ENCODE measurements at places on chromosomes 2 and 18.

- DNase-seq = no peak
Measured at GRCh38 chr2:215615067-215615802, 179.4 kb upstream of the FN1 start.

- DNase-seq = no peak
Measured at GRCh38 chr2:108224022-108224421, 15.7 kb upstream of the SULT1C3 start.

DNA sequence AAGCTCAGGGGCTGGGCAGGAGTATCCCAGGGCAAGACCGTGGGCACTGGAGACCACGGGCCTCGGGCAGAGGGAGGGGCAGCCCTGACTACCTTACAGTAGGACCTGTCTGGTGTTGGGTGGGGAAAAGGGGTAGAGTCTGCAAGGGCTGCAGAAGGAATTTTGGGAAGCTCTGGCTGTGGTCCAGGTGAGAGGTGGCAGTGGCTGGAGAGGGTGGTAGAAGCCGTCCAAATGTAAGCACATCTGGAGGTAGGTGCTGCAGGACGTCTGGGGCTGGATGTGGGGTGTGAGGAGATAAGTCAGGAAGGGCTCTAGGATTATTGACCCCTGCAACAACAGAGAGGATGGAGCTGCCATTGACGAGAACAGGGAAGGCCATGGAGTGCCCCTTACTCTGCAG is 486.7 kb downstream of the EIPR1 start:
- DNase-seq = no peak

- no peak for DNase-seq
Measured at GRCh38 chr18:70386582-70386981, 97.7 kb downstream of the SOCS6 start.

DNA sequence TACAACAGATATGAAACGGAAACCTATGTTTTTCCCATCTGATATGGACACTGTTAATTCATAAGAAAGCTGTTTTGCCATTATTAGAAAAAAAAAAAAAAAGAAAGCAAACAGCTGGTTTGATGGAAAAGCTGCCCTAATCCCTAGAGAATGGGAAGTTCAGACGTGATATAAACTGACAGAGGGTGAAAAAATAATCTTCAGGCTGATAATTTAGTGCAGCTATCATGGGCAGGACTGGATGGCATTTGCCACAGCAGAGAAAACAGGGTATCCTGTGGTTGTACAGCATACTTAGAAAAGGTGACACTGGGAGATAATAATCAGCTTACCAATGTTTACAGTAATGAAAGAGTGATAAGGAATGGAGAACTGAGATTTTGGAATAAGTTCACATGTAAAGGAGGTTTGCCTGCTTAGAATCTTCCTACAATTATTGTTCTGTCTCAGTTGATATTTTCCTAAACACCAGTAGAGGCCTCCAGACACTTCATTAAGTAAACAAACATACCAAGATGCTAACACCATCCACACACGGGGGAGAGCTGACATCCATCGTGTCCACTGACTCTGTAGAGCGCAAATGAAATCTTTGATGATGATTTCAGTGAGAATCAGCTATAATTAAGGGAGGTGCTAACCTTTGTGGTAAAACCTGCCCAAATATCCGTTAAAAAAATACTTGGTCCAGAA is 211.6 kb upstream of the MMADHC start:
- peak; percentile 45 for DNase-seq

DNA sequence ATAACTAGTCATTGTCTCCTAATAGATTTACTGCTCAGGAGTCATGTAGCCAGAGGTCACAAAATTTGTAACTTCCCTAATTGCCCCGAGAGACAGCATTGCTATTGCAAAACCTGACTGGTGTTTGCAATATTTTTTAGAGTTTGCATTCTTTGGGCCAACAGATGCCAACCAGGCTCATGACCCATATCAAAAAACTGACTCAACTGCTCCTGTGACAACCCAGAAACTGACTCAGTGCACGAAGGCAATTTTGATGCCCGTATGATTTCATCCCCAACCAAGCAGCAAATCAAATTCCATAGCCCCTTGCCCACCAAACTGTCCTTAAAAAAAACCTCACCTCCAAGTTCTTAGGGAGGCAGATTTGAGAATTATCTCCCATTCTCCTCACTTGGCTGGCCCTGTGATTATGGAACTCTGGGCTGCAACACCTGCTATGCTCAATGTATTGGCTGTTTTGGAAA is 951.3 kb downstream of the TSN start:
- no peak for DNase-seq

GRCh38 chr18:77003316-77003715 is 129.3 kb downstream of the MBP start:
- no peak for DNase-seq

DNA sequence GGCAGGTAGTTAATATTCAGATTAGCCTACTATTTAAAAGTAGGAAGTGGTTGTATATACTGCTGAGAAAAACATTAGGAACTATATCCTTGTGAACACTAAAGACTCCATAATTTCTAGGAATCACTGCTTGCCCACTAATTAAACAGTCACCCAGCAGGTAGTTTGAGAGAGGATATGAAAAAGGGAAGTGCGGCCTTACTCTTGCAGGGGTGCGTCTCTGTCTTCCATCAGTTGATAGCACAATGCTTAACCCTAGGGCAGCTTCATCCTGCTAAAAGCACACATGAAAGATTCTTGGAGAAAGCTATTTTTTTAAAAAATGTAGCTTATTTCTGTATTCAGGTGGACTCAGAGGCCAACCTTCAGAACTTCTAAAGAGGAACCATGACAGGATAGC is 53.1 kb upstream of the ATP5MC3 start:
- no peak for DNase-seq

- no peak for DNase-seq
Measured at GRCh38 chr18:74217476-74218143, 69.3 kb downstream of the TIMM21 start.

- DNase-seq = no peak
Measured at GRCh38 chr2:75260946-75261345, 61.6 kb upstream of the TACR1 start.

- no peak for DNase-seq
Measured at GRCh38 chr2:112201696-112202430, 53.0 kb downstream of the ZC3H8 start.

- DNase-seq = no peak
Measured at GRCh38 chr2:41900101-41900577, 147.7 kb upstream of the PKDCC start.

GRCh38 chr2:216281316-216281715 is 91.0 kb downstream of the MARCHF4 start:
- no peak for DNase-seq

DNA sequence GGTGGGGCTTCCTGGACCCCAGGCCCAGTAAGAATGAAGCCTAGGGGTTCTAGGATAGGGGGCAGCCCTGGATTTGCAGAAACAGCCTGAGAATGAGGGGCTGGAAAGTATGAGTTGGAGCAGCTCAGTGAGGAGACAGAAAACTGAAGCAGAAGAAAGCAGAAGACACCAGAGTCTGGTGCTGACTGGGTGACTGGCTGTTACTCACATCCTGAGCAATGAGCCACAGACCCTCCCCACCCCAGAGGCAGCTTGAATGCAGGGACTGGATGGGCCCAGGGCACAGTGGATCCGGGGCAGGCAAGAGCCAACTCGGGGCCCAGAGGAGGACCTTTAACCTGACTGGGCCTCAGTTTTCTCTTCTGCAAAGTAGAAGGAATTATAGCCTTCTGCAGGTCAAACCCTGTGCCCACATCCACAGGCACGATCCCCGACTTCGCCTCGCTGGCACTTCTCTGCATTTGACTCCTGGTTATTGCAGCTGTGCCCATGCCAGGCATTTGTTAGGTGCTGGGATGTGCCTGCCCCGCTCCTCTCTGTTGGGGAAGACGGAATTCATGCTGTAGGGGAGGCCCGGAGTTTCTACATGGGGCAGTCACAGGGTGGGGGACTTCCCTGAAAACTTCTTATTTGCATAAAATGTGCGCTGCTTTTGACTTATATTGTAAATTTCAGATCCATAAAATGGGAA is 8.5 kb downstream of the STEAP3 start:
- DNase-seq = no peak

DNA sequence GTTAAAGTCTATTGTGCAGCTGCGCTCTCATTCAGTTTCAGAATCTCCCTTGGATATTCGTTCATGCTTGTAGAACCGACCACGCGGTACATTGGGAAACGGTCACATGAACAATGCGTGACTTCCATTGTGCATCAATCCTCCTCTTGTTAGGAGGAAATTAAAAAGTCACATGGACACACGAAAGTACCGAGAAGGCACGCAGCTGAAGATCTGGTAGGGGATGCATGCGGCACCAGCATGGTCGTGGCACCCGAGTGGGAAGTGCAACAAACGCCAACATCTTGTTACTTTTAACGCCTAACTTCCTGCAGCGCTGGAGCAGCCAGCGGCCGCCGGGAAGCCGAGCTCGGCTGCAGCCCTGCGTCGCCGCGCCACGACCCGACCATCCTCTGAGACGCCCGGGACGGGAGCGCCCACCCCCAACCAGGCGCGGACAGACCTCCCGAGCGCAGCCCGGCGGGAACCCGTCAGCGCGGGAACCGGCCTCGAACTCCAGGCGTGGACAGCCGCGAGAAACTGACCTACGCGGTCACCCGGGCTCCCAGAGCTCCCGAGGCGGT is 412 bp downstream of the OSBPL1A start:
- peak; percentile 76 for DNase-seq

- DNase-seq = peak; percentile 34
Measured at GRCh38 chr18:58512648-58513588, 116.0 kb downstream of the ALPK2 start.

GRCh38 chr18:9096007-9096371 is 6.5 kb upstream of the NDUFV2 start:
- no peak for DNase-seq

GRCh38 chr18:59484561-59485328 is 125.7 kb upstream of the LMAN1 start:
- no peak for DNase-seq

GRCh38 chr18:69755041-69755440 is 192.6 kb downstream of the CD226 start:
- DNase-seq = no peak

- DNase-seq = no peak
Measured at GRCh38 chr2:42163444-42164045, 5.6 kb upstream of the EML4 start.

GRCh38 chr2:64207573-64207972 is 63.4 kb upstream of the PELI1 start:
- DNase-seq = no peak

DNA sequence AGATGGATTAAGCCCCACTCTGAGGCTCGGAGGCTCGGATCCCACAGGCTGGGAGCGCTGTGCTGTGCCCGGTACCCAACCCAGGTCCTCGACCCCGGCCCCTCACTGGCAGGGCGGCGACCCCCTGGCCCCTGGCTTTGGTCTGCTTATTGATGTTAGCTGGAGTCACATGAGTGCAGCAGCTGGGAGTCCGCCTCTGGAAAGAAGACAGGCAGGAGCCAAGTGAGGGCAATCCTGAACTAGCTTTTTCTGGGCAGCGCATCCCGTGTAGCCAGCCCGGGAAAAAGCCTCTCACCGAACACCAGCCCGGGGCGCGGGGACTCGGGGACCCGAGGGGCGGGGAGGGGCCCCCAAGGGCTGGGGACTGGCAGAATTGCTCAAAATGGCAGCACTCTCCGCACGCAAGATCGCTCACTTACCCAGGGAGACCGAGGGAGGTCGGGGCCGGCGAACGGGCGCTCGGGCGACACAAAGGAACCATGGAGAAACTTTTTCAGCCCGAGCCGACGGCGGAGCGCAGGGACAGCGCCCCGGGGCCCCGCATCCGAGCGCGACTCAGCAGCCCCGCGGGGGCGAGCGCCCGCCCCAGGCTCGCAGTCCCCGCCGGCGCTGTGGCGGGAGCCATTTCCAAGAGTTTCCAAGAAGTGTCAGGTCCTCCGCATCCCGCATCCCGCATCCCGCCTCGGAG is 567 bp downstream of the TMEM200C start:
- peak; percentile 73 for DNase-seq

DNA sequence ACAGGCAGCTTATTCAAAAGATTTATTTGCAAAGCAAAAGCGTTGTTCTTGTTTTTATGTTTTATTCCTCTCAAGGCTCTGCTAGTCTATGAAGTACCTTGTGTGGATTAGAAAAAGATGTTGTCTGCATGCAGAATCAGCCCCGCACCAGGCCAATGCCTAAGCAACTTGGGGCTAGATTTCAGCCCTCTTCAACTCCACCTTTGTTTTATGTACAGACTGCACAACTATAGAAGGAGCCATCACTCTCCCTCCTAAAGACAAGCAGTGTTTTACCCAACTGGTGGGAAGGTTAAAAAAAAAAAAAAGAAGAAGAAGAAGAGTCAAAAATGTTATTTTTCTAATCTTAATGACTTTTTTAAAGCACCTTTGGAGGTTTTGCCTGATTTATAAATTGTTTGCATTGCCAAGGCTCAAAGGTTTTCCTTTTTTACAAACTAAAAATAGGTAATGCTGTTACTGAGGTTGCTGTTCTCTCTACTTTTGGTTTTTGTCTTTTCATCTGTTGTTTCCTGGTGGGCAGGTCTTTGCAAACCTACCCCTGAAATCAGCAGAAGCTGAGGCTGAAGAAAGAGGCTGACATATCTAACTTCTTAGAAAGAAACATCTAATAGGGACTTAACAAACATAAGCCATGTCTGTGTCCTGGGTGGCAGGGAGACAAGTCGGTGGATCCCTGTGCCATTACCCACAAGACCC is 164.0 kb downstream of the SLC39A10 start:
- no peak for DNase-seq

GRCh38 chr2:224498991-224499390 is 86.2 kb downstream of the CUL3 start:
- no peak for DNase-seq

DNA sequence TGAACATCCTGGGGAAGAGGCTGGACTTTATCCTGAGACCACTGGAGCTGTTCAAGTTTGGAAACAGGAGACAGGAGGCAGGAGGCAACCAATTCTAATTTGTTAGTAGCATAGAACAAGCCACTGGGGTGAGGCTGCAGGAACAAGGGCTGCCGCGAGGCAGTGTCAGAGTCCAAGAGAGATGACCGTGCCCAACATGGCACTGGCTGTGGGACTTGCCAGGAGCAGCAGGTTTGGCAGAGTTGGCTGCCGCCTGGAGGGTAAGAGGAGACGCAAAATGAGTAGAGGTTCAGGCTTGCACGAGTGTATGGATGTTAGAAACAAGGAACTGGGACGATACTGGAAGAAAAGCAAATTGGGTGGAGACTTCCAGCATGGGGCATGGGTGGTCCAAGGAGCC is 168.5 kb downstream of the TPGS2 start:
- no peak for DNase-seq

DNA sequence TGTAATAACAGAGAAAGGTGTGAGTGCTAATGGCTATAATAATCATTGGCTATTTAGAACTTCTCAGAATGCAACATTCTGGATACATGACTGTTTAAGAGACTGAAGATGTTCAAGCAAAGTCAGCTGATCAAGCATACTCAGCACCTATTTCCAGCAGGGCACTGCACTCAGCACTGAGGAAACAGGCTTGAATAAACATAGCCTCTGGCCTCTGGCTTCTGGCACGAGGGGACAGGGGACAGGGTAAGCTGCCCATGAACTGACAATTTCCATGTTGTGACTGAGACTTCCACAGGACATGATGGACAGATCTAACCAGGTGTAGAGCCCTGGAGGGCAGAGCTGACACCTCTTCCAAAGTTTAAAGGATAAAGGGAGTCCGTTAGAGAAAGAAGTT is 1.3 kb downstream of the MARCO start:
- DNase-seq = no peak

Measured in right forelimb (tissue), 1 donor.